NCI-H446 (cell line): ENCODE measurements at places on chromosomes 13 and 19.

DNA sequence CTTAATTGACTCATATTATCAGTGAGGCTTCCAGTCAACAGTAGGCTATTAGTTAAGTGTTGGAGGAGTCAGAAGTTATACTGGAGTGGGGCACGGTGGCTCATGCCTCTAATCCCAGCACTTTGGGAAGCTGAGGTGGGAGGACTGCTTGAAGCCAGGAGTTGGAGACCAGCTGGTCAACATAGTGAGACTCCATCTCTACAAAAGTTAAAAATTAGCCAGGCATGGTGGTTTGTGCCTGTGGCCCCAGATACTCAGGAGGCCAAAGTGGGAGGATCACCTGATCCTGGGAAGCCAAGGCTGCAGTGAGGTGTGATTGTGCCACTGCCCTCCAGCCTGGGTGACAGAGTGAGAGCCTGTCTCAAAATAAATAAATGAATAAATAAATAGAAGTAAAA, 53.2 kb downstream of the COMP start:
- no peak for DNase-seq

GRCh38 chr19:31146015-31146414, 203.2 kb downstream of the TSHZ3 start:
- no peak for DNase-seq

DNA sequence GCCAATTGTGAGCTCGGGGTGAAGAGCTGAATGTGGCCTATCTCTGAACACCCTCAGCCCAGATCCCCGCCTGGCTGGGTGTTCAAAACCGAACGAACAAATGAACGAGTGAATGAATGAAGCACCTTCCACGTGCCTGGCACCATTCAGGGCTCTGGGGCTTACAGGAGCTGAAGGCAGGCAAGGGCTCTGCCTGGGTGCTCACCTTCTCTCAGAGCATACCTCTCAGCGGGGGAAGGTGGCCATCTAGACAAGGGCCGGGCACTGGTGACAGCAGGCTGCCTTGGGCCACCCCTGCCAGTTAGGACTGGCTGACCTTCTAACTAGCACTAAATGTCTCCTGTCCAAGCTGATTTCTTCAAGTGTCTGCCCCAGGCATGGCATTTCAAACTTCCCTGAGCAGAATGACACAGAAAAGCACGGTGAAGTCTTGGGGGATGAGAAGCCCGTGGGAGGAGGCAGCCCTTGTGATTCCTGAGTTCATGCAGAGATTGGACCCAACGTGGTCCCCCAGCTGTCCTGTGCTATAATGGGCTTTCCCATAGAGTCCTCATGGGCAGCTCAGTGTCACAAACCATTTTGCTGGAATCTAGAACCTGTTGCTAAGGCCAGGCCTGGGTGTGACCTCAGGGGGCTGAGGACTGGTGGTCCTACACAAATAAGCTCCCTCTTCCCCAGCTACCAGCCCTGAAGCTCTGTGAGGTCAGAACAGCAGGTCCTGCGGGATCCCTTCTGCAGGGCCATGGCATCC, 27.9 kb upstream of the VSTM2B start:
- DNase-seq = no peak

- DNase-seq = no peak
These were observed 48.6 kb upstream of the WASF3 start for GRCh38 chr13:26508885-26509284.

- no peak for DNase-seq
These were observed 21.4 kb downstream of the ESD start for GRCh38 chr13:46775385-46776107.

- DNase-seq = no peak
These were observed 30.1 kb upstream of the FFAR2 start for GRCh38 chr19:35417713-35418534.

- no peak for DNase-seq
These were observed 7.5 kb upstream of the LRP3 start for GRCh38 chr19:33186431-33187182.

GRCh38 chr13:23552171-23552570, 18.0 kb upstream of the TNFRSF19 start:
- DNase-seq = no peak

GRCh38 chr13:99119656-99120055, 81.0 kb upstream of the UBAC2 start:
- no peak for DNase-seq

GRCh38 chr13:21316376-21316775, 139.9 kb downstream of the MRPL57 start:
- no peak for DNase-seq

- no peak for DNase-seq
These were observed 332.2 kb downstream of the TBC1D4 start for GRCh38 chr13:75149776-75150175.

- no peak for DNase-seq
These were observed 1.8 kb upstream of the LILRB4 start for GRCh38 chr19:54660964-54661363.

GRCh38 chr13:99045396-99045795, 67.5 kb upstream of the DOCK9 start:
- DNase-seq = no peak

GRCh38 chr13:101942535-101943157, 459.2 kb downstream of the FGF14 start:
- DNase-seq = no peak

DNA sequence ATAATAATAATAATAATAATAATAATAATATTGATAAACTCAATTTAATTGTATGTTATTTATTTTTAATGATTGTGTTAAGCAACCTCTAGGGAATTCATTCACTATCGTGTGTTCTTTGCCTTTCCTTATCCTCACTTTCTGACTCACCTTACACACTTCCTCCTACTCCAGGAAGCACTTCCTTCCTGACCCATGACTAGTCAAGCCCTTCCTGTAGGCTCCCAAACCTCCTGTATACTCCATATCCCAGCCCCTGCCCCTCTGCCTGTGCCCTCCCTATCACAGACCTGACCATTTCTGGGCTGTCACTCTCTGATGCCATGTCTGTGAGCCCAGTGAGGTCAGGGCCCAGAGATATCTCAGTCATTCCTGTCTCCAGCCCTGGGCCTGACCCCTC, 7.6 kb downstream of the LGALS4 start:
- no peak for DNase-seq

GRCh38 chr19:53792721-53793433, 31.2 kb downstream of the NLRP12 start:
- peak; percentile 70 for DNase-seq

DNA sequence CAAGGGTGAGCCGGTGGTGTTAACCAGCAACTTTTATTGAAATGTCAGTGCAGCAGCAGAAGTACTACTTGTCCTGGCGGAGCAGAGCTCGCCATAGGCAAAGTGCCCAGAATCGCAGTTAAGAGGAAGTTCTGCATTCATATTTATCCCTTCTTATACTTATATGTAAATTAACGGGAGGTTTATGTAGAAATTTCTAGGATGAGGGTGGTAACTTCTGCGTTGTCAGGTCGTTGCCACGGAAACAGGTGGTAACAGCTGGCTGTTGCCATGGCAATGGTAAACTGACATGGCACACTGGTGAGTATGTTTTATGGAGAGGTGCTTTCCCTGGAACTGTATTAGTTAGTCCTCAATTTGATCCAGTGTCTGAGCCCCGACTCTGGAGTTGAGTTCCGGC, 2494.9 kb upstream of the PCDH20 start:
- DNase-seq = peak; percentile 22

DNA sequence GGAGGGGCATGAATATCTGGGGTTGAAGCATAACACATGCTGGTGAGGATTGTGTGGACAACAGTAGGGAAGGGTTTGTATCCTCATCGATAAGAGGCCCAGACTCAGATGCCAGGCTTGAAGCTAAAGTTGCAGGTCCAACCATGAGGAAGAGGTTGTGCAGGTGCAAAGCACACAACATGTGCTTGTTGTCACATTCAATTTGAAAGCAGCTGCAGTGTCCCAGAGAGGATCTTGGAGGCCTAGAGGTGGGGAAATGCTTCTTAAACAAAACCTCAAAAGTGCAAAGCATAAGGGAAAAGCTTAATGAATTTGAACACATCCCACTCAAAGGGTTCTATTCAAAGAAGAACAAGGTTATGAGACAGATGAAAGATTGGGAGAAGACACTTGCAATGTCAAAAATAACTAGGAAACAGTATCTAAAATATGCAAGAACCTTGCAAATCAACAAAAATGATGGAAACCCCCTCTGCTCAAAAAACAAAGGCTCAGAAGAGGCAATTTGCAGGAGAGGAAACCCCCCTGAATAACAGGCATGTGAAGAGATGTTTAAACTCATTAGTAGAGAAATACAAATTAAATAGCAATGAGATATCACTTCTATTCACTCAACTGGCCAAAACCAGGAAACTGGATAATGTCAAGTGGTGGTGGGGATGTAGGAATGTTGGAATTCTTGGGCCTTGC, 187.1 kb downstream of the KATNAL1 start:
- DNase-seq = no peak

DNA sequence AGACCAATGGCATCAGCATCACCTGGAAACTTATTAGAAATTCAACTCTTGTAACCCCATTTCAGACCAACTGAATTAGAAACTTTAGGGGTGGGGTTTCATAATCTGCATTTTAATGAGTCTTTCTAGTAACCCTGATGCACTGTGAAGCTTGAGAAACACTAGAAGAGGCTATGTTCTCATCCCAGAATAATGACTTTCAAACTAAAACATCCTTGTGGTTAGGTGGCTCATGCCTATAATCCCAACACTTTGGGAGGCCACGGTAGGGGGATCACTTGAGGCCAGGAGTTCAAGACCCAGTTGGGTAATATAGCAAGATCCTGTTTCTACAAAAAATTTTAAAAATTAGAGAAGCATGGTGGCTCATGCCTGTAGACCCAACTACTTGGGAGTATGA, 402.4 kb downstream of the DLEU7 start:
- DNase-seq = no peak

- no peak for DNase-seq
These were observed 66.9 kb downstream of the MIPEP start for GRCh38 chr13:23822252-23822824.

GRCh38 chr13:28258417-28258816, 120.1 kb downstream of the PAN3 start:
- no peak for DNase-seq

DNA sequence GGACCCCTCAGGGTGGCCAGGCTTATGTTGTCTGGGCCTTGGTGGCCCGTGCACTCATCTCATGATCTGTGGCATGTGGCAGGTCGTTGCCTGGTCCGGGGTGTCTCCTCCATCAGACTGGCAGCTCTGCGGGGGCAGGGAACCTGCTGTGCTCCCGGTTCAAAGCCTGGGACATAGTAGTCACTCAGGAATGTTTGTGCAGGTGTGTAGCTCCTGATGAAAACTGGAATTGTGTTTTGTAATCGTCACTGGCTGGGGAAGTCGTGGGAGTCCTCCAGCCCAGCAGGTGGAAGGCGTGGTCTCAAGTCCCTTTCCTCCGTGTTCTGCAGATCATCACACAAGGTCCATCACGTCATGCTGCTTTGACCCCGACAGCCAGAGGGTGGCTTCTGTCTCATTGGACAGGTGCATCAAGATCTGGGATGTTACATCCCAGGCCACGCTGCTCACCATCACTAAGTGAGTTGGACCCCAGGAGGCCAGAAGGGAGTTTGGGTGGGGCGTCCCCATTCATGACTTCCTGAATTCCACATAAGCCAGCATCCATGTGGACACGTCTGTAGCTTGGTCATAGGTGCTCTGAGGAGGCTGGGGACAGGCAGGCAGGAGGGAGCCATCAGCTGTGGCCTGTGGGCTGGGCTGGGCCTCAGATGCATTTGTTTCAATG, 19.1 kb downstream of the WDR88 start:
- no peak for DNase-seq

- DNase-seq = no peak
These were observed 12.7 kb downstream of the MED25 start for GRCh38 chr19:49830766-49831165.

- DNase-seq = no peak
These were observed 17.0 kb upstream of the COX7A1 start for GRCh38 chr19:36169084-36169760.

DNA sequence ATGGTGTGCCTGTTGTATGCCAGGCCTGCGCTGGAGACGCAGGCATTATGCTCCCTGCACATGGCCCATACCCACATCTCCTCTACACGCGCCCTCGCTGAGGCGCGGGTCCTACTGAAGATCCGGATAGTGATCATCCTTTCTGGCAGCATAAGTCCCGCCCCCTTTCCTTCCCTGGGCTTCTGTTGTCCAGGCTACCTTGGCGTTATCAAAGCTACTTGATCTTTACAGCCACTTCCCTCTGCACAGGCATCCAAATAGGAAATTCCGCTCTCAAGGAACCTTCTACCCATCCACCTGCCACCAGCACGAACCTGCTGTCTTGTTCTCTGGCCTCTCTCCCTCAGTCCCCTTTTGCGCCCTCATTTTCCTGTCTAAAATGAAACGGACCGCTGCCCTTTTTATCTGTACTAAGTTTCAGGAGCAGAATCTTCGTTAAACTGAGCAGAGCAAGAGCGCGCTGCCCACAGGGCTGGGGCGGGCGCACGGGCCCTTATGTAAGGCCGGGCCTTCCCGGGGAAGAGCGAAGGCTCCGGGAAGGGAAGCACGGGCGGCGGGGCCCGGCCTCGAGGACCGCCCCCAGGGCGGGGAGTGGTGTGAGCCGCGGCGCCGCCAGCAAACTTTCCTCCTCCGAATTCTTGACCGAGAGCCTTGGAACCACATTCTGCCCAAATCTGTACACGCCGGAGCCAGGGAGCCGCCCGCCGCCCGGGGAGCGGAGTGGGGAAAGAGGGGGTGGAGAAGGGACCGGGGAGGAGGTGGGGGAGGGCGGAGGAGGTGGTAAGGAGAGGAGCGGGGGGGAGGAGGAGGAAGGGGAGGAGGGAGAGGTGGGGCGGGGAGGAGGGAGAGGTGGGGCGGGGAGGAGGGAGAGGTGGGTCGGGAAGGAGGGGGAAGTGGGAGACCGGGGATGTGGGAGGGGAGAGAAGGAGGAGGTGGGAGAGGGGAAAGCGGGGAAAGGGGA, 920 bp upstream of the UBE2L5 start:
- DNase-seq = no peak

DNA sequence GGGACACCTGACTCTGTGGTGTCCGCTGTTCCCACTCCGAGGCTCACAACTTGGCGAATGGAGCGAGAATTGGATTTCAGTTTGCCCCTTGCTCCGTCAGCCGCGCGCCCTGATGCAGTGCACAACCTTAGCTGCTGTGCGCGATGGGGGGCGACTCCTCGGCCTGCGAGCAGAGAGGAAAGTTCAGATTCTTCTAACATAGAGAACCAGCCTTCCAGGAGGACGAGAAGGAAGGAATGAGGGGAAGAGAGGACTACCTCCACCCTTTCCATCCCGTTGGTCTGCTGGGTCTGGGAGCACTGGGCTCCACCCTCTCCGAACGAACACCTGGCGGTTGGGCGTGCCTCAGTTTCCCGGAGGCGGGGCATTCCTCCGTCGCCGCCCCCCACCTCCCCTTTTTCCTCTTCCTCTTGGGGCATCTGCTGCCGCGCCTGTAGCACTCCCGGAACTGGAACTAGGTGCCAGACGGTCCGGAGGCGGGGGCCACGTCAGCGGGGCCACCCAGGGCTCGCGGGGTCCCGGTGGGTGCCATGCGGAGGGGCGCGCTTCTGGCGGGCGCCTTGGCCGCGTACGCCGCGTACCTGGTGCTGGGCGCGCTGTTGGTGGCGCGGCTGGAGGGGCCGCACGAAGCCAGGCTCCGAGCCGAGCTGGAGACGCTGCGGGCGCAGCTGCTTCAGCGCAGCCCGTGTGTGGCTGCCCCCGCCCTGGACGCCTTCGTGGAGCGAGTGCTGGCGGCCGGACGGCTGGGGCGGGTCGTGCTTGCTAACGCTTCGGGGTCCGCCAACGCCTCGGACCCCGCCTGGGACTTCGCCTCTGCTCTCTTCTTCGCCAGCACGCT, at the start of gene KCNK6:
TSS of gene KCNK6 (plus strand) at position 425 of the 838 bp plus-strand sequence. CDS start at position 531, 106 bp downstream.
- DNase-seq = no peak
